ENCODE measurements at places on chromosomes 3 and 15. TPM values are rescaled to one million over a fixed set of nuclear protein-coding genes. Genes with fewer than 3 reads are reported as not detected.

ZNF619 gene
- 7.1 TPM for total RNA-seq

SEMA7A gene
- total RNA-seq, result 7.9 TPM

FBXW12 gene
- total RNA-seq, result 0.27 TPM

EIF2B5 gene
- 28.1 TPM for total RNA-seq

TERC gene
- 124 TPM for total RNA-seq

BMF gene
- 10.6 TPM for total RNA-seq

ALDH1A2 gene
- total RNA-seq, result 0.08 TPM

SV2B gene
- not detected for total RNA-seq

SLC9C1 gene
- 0.33 TPM for total RNA-seq

TXNRD3 gene
- 27.9 TPM for total RNA-seq

EOMES gene
- total RNA-seq, result not detected

ST3GAL6 gene
- 2.3 TPM for total RNA-seq

DUOXA1 gene
- 0.36 TPM for total RNA-seq

UQCC5 gene
- total RNA-seq, result 7.7 TPM

SLC28A1 gene
- not detected for total RNA-seq

RCCD1 gene
- 22.7 TPM for total RNA-seq

TBC1D5 gene
- total RNA-seq, result 145 TPM

ARNT2 gene
- 9.4 TPM for total RNA-seq

SLC38A3 gene
- total RNA-seq, result not detected
